ENCODE measurements at places on chromosomes 1 and 21. TPM values are rescaled to one million over a fixed set of nuclear protein-coding genes. Genes with fewer than 3 reads are reported as not detected.

Gene GREM2
- total RNA-seq: 0.17 TPM

Gene ANGPTL3
- total RNA-seq: not detected

- no peak for DNase-seq
Measured at GRCh38 chr1:109274533-109275476, 8.1 kb downstream of the PSRC1 start.

DNA sequence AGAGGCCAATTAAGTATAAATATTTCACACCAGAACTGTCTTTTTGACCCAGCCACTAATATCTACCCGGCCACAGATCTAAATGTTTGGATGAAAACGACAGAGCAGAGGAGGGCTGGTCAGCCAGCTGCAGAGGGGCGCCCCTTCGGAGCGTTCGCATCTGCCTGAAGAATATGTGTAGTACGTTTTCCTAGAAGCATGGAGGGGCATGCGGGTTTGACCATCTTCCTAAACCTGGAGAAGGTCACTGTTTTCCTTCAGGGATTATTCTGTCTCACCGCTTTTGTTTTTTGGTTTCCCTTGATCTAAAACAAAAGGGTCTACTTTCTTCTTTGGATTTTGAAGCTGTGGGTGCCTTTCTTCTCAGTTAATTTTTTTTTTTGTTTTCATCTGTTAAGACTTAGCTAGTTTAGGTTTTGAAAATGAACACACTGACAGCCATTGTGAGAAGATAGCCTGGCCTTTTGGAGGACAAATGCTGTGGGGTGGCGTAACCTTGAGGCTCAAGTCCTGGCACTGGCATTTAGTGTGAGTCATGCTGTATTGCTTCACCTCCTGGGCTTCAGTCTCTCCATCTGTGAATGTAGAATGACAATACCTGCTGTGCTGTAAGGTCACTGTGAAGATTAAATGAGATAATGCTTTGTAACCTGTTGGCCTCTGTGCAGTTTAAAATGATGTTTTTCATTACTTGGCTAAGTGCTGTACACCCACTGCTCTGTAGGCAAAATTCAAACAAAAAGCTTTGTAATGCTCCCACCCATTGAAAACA is 74.1 kb upstream of the IRF2BP2 start:
- DNase-seq: no peak

GRCh38 chr1:168509875-168510791 is 33.7 kb downstream of the XCL2 start:
- no peak for DNase-seq
